T follicular helper cell (primary cell): ENCODE measurements at places on chromosomes 2 and 18.

- no peak for DNase-seq
These were observed 54.3 kb upstream of the COL3A1 start for GRCh38 chr2:188919824-188920223.

DNA sequence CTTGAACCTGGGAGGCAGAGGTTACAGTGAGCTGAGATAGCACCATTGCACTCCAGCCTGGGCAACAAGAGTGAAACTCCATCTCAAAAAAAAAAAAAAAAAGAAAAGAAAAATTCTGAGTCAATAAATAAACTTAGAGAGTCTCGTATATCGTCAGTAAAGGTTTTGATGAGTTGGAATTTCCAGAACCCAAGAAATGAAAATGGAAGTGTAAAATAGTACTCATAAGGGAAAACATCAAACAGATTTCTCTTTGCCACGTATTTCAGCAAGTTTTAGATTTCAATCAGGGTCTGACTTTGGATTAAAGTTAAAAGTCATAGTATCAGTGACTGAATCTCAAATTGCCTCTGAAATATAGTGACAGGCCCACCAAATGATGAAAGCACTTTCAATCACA, 71.4 kb upstream of the SPOPL start:
- DNase-seq, result no peak

GRCh38 chr2:156625360-156626170, 189.4 kb downstream of the GPD2 start:
- DNase-seq, result no peak

GRCh38 chr18:58272779-58273435, 228.9 kb downstream of the NEDD4L start:
- DNase-seq, result no peak

- no peak for DNase-seq
These were observed 2.3 kb downstream of the MYO1B start for GRCh38 chr2:191247381-191248057.

DNA sequence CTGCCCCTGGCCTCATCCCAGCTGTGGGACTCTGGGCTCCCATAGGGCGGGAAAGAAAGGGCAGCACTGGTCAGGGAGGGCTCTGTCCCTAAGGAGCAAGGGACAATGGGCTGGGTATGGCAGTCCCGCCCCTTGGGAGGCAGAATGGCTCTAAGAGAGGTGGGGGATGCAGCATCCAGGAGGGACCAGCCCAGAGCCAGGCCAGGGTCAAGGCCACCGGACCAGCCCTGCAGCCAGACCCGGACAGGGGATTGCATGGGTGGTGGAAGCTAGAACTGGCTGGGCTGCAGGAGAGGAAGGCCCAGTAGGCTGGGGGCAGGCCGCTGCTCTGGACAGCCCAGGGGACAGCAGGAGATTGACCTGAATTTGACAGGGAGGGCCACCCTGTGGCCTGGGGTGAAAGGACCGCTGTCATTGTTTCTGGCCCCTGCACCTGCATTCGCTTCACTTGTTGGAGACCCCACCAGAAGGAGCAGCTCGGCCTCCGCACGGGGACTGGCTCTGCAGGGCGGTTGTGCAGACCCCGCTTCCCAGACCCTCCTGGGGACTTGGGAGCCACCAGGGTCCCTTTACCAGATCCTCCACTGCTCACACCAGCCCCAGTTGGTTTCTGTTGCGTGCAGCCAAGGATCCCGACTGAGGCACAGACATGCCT, 14.6 kb downstream of the RAMP1 start:
- DNase-seq, result no peak

DNA sequence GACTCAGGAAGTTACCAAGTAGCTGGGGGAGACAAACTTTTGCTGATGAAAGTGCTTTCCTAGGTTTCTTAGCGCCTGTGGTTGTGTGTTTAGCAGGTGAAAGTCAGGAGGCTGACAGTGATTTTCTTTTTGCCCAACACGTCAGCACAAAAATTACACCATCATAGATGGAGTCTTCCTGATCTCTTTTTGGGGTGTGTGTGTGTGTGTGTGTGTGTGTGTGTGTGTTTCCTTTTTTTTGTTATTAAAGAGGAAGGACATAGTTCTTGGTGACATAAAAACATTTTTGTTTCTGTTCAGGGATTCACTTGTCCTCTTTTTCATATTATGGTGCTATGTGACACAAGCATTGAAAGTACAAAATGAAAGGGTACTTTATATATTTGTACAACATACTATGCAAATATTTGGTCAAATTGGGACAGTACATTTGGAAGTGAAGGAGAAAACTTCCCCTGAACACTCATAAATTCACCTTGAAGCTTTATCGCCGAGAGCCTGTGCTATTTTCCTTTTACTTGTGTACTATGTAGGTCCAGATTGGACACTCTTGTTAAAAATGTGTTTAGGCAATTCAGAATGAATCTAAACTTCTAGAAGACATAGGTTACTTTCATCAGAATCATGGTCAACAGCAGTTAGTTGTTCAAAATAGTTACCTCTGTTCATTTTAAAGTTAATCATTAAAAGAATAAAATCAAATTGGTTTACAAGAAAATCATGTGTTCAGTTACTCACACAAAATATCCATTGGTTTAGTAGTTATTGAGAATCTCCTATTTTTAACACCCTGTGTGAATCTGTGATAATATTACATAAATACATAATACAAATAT, 491.9 kb downstream of the IRS1 start:
- no peak for DNase-seq

DNA sequence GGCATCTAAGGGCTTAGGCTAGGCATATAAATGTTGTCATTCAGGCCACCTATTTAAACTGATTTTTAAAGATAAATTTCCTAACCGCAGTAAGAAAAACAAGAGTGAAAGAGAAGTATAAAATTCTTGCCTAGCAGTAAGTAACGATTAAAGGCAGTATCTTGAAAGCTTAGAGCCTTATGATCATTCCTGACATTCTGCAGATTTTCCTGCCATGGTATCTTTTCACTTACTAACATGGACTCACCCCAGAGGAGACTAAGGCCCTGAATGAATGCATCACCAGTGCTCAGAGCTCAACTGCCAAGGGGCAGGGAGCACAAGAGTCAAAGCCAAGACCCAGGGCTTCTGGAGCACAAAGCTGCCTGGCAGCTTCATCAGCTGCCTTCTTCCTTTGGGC, 133.1 kb downstream of the GCA start:
- DNase-seq, result no peak

DNA sequence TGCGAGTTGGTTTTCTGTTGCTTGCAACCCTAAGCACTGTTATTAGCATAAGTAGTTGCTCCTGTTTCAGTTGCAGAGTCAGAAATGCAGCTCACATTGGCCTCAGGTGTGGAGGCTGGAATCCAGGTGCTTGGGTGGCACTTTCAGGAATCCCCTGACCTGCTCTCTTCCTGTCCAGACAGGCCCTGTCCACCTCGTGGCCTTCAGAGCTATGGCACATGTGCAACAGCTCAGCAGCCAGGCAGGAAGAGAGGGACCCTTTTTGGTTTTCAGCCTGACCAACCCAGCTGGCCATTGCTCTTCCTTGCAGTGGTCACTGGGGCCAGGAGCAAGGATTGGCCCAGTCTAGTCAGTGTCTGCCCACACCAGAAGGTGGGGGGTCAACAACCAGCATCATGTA, 12.7 kb downstream of the ACOXL start:
- no peak for DNase-seq

DNA sequence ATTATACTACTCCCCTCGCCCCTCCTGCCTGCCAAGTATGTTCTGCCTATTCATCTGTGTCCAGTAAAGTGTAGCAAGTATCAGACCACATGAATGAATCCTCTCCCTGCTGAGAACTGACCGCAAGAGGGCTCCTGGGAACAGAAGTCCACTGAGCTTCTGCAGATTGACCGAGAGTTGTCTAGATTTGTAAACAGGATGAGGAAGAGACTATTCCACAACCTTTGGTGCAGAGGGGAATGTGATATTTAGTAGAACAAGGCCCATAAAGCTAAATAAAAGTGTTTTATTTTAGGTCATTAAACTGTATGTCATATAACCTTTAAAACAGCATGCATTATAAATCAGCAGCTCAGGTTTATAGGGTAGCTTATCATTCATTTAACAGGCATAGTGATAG, 377.0 kb downstream of the DCC start:
- no peak for DNase-seq

DNA sequence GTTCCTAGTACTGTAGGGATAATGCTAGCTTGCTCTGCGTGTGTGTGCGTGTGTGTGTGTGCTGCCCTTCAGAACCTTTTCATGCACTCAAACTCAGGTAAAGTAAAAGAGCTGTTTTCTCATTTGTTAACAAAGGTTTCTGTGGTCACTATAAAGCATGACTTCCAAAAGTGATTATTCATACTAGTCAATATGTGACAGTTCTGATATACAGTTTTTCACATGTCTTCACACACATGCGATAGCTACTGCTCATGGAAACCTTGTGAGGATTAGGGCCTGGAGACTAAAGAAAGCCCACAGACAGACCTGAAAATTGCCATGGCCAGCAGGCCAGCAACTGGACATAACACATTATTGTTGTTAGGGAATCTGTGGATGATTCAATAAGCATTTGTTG, 56.9 kb upstream of the NEMP2 start:
- no peak for DNase-seq

DNA sequence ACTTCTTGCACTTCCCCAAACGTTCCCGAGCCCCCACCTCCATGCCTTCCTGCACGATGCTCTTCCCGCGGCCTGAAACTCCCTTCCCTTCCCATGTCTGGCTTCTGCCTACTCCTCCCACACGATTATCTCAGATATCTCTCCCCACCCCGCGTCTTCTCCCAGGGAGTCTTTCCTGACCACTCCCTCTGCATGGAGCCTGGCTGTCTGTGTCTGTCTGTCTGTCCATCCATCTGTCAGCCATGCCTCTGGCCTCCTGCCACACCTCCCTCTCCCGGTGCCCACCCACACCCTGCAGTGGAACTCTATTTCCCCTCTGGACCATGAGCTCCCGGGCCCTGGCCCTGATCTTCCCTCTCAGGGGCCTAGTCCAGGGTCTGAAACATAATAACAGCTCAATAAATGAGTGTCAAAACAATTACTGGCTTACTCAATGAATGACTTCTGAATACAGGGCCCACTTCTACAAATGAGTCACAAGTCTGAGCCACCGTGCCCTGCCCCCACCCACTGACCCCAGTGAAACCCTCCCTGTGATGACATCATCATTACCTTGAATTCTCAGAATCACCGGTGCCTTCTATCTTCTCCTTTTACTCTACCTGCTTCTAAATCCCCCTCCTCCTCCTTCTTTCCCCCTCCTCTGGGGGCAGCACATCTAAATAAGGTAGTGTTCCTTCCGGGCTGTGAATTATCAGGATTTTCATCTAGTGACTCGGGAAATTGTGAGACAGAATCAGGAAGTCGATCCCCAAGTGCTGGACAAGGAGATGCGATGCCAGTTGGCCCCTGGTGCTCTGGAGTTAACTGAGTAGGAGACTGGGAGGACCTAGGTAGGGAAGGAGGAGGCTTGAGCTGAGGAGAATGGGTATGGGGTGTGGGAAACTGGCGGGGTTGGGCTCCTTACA, 46.1 kb upstream of the PLB1 start:
- DNase-seq, result no peak

DNA sequence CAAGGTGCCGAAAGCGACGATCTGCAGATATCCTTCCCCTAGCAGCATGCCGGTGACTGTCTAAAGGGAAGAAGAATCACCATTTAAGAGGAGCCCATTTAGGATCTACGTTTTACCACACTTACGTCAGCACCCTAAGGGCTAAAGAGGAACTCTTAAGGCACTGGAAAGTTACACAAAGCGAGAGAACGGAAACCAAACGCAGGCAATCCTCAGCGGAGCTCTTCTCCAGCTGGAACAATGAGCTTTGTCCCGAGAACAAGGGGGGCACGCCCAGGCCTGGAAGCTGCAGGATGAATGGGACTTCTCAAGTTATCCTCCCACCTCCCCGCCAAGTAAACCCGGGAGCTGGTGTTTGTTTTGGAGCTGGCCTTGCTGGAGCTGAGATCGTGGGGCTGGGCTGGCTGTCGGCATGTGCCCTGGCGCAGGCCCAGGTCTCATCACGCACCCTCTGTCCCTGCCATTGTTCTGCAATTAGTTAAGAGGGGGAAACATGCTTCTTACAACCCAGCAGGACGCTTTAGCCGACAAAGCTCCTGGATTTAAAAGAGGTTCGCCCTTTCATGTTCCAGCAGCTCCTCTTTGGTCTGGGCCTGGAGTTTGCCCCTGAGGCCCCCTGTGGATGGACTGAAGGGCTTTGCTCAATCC, 36.4 kb downstream of the PXDN start:
- no peak for DNase-seq

DNA sequence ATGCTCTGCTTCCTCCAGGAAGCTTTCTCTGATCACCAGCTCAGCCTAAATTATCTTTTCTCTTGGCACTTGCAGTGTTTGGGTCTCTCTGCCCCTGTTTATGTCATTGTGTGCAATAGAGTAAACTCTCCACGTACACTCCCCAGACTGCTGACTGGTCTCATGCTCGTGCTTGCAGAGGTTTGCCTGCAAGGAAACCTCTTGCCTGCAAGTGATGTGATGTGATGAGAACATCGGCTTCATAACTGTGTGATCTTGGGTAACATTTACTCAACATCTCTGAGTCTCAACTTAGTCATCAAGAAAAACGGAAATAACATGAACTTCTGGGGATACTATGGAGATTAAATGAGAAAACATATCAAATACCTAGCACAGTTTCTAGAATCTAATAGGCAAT, 92.3 kb downstream of the BIN1 start:
- DNase-seq, result no peak

DNA sequence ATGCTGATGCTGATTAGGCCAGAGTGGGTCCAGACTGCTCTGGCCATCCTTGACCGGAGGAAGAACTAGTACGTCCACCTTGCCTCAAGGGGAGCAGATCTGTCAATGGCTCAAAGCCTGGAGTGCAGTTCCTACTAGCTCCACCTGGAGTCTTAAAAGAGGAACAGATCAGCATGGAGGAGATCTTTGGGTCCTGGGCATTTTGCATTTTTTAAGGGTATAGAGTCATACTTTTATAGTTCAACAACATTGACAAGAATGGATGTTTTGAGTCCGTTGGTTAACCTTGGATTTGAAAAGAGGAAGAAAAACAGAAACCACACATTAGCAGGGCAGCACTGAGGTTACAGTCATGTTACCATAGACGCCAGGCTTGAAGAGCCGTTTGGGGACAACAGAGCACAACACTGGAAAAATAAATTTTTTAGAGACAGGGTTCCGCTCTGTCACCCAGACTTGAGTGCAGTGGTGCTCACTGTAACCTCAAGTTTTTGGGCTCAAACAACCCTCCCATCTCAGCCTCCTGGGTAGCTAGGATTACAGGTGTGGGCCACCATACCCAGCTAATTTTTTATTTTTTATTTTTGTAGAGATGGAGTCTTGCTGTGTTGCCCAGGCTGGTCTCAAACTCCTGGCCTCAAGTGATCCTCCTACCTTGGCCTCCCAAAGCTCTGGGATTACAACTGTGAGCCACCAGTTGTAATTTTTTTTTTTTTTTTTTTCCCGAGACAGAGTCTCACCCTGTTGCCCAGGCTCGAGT, 78.5 kb downstream of the PRKCE start:
- no peak for DNase-seq

- DNase-seq, result no peak
These were observed 4.2 kb downstream of the PLEKHA3 start for GRCh38 chr2:178484245-178485041.

- no peak for DNase-seq
These were observed 6.6 kb downstream of the EMX1 start for GRCh38 chr2:72923833-72924352.

- no peak for DNase-seq
These were observed 429.9 kb downstream of the NR4A2 start for GRCh38 chr2:155902635-155903034.
